ENCODE measurements at places on chromosomes 5 and 9.

GRCh38 chr5:7425830-7426229 lies 29.9 kb downstream of the ADCY2 start:
- DNase-seq, result no peak

GRCh38 chr5:44845777-44846176 lies 37.0 kb downstream of the MRPS30 start:
- DNase-seq, result peak; percentile 26

DNA sequence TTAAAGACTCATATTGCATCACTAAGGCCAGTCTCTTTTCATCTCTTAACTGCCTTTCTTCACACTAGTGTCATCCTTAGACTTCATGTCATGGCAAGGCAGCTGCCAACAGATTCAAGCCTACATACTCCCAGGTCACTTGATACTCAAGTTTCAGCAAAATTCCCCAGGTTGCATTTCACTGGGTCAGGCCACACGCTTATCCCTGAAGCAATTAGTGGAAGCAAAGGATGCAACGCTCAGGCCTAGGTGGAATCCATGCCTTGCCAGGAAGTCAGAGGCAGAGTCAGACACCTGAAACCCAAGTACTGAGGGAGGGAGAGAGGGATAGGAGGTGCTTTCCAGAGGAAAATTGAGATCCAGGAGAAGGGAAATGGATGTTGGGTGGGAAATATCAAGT lies 28.9 kb downstream of the YIPF5 start:
- DNase-seq, result no peak

DNA sequence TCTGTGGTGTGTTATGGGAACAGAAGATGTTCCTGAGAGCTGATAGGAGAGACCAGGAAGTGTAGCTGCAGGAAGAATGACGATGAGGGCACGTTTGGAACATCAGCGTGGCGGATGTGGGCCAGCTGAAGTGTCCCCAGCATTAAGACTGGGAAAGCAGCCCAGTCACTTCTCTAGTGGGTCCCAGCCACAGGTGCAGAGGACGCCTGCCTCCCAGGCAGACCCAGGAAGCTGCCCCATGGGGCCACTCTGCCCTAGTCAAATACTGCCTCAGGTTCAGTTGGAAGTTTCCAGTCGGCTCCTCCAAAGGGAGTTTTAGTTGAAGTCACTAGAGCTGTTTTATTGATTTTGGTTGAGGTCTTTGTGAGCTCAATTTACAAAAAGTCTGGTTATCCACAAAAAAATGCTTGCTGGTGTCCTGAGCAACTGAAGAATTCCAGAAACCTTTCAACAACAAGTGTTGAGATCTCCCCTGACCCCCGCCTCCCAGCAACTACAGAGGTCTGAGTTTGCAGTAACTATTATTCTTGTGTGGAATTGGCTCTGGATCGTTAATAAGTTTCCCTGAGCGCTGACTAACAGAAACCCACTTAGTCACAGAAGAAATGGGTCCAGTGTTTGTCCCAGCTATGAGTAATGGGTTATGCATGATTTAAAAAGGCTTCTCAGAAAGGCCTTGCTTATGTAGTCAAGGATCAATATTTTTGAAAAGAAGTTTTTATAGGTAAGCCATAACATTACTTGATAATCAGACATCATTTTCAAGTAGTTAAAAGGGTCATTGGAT lies 294.1 kb downstream of the FANCC start:
- DNase-seq, result peak; percentile 66

- no peak for DNase-seq
Observed at GRCh38 chr5:74934949-74935751, 69.0 kb upstream of the FAM169A start.

- DNase-seq, result peak; percentile 50
Observed at GRCh38 chr5:43432486-43433375, 20.5 kb upstream of the CCL28 start.

- DNase-seq, result no peak
Observed at GRCh38 chr9:130627051-130627450, 37.3 kb upstream of the PRDM12 start.

DNA sequence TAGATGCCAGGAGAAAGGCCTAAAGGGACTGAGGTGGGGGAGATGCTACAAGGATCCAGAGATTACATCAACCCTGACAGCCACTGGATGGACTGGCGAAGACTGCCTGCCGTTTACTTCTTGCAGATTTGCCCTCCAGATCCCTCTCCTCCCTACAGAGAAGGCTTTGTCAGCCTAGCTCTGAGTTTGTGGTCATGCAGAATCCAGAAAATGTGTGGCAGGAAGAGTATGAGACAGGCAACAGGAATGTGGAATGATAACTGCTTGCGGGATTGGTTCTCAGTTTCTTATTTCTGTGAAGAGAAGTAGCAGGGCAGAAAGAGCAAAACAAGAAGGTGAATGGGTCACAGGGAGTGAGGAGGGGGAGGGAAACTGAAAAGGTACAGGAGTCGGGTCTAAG lies 129.6 kb downstream of the TLE1 start:
- DNase-seq, result no peak

- DNase-seq, result no peak
Observed at GRCh38 chr5:159951834-159952233, 35.6 kb downstream of the ADRA1B start.

DNA sequence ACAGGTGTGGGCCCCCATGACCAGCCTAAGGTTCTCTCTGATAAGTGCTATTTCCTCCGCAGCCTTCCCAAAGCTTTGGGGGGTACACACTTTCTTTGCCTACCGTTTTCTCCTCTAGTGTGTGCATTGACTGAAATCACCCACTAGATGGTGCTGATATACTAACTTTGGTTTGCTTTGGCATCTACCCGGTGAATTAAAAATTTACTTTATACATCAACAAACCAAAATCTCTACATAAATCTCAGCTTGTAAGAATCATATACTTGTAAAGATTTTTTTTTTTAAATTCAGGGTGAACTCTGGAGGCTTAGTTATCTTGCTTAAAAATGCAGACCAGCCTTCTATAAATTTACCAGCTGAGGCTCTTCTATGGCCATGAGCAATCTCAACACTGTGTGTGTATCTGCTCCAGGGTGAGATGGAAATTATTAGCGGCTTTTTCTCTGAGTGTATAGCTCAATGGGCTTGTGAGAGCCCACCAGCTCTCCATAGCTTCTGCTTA lies 475.7 kb upstream of the TNC start:
- DNase-seq, result no peak

- no peak for DNase-seq
Observed at GRCh38 chr5:16082053-16082452, 97.5 kb downstream of the MARCHF11 start.

- no peak for DNase-seq
Observed at GRCh38 chr9:91119679-91120078, 242.0 kb downstream of the AUH start.

DNA sequence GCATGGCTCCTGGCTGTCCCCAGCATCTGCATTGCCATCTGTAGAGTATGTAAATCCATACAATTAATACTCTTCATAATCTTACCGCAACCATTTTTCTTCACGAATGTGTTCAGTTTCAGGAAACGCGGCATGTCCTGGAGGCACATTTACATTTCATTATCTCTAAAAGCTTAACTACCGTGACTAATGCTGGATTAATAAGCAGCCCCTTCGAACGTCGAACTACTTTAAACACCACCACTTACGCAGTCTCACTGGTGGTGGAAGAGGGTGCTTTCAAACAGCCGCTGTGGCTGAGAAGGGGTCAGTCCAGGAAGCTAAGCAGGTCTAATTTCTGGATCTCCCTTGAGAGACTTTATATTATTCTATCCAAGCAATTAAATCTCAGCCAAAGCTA lies 85.6 kb downstream of the C5orf15 start:
- DNase-seq, result no peak

- no peak for DNase-seq
Observed at GRCh38 chr9:78029551-78030295, 1.9 kb downstream of the GNAQ start.

DNA sequence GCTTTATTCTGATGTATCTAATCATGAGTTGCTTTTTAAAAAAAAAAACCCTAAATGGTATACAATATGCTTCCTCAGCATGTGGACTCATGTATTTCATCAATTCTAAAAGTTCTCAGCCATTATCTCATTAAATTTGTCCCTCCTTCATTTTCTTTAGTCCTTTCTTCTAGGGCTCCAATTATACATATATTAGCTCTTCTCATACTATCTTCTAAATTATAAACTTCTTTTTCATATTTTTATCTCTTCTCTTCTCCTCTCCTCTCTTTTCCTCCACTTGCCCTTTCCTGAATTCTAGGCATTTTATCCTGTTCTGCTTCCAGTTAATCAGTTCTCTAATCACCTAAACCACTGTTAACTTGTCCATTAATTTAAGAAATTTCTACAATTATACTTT lies 55.0 kb upstream of the IL33 start:
- DNase-seq, result no peak

- DNase-seq, result peak; percentile 40
Observed at GRCh38 chr5:95727764-95728191, 3.4 kb upstream of the RHOBTB3 start.

DNA sequence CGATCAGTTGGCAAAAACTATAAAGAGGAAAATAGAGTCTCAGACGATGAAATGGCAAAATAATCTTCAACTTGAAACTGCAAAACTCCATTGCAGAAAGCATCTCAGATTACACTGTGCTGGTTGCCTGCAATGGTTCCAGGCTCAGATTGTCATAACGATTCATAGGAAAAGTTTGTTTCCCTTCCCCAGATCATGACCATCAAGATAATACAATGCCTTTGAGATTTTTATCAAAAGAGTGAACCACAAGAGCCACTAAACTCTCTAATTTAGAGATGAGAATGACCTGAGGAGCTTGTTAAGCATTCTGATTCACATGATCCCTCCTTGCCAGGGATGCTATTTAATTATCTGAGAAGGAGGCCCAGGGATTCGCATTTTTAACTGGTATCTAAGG lies 52.6 kb upstream of the ITGA1 start:
- DNase-seq, result no peak

GRCh38 chr9:100216178-100216787 lies 117.2 kb downstream of the INVS start:
- no peak for DNase-seq

- no peak for DNase-seq
Observed at GRCh38 chr9:5428794-5429528, 8.8 kb downstream of the PLGRKT start.

DNA sequence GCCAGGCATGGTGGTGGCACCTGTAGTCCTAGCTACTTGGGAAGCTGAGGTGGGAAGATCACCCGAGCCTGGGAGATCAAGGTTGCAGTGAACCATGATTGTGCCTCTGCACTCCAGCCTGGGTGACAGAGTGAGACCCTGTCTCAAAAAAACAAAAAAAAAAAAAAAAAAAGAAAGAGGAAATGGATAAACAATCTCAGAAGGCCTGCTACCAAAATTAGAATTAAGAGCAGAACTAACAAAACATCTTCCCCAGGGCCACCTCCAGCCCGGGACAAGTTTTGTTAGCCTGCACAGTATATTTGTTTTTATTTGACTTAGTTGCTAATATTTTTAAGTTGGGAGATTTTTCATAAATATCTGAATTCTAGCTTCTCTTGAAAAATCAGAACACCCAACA lies 23.1 kb downstream of the PAX5 start:
- DNase-seq, result no peak

- no peak for DNase-seq
Observed at GRCh38 chr9:34501889-34502425, 20.8 kb downstream of the ENHO start.

GRCh38 chr5:137575847-137576246 lies 76.7 kb upstream of the SPOCK1 start:
- DNase-seq, result no peak

DNA sequence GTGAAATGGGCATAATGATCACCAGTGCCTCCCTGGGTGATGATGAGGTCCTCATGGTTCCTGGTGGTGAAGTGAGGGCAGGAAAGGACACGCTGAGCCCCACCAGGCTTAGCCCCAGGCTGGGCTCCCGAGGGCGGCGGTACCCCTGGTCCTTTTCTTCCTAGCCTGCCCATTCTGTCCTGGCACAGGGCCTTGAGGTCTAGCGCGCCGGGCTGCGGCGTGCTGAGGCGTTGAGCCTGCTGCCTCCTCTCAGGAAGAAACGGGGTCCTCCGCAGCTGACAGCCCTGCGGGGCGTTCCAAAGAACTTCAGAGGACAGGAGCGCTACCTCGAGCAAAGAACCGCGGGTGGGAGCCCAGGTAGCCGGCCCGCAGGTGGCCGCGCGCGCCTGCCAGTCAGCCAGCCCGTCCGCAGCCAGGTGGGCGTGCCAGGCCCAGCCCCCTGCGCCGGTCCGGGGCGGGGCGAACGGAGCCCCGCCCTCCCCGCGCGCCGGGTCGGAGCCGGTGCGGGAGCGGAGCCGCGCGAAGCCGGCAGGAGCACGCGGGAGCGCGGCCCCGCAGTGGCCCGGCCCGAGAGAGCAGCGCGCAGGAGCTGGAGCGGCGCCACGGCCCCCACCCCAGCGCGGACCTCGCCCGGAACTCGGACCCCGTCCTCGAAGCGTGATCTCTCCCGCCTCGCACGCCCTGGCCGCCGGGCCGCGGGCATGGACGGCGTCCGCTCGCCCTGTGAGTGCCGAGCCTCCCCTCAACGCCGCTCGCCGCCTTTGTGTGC lies at the start of gene WNK2:
Gene WNK2 (plus strand): TSS at position 477 of the 769 bp plus-strand sequence. CDS start 791 bp downstream, outside the sequence.
- peak; percentile 34 for DNase-seq

DNA sequence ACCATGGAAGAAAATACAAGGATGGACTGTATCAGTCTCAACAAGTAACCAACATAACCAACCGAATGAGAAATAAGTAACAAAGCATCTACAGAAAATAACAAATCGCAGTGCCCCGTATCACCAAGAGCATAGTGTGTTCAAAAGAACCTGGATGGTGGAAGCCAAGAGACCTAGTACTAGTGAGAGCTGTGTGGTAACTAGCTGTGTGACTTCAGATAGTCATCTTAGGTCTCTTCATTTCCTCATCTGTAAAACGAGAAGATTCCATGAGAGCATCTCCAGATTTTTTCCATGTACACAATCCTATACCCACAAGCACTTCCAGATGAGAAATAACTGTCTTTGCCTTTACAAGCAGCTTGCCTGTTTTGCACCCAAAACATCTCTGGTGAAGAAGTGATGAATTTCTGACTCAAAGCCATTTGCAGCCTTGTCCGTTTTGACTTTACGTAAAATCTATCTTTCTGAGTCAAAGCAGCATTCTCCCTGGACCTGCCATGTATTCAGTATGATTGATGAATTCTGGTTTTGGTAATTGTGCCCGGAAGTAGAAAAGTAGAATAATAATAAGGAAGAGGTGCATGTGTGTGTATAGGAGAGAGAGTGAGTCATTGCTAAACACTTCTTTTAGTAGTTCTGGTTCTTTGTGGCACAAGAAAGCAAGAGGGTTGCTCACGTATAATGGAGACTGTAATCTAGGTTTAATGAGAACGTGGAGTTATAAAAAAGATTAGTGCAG lies 41.0 kb downstream of the AOPEP start:
- DNase-seq, result no peak

All from NCI-H2107 (cell line).